ENCODE measurements at places on chromosomes 3 and 15.

DNA sequence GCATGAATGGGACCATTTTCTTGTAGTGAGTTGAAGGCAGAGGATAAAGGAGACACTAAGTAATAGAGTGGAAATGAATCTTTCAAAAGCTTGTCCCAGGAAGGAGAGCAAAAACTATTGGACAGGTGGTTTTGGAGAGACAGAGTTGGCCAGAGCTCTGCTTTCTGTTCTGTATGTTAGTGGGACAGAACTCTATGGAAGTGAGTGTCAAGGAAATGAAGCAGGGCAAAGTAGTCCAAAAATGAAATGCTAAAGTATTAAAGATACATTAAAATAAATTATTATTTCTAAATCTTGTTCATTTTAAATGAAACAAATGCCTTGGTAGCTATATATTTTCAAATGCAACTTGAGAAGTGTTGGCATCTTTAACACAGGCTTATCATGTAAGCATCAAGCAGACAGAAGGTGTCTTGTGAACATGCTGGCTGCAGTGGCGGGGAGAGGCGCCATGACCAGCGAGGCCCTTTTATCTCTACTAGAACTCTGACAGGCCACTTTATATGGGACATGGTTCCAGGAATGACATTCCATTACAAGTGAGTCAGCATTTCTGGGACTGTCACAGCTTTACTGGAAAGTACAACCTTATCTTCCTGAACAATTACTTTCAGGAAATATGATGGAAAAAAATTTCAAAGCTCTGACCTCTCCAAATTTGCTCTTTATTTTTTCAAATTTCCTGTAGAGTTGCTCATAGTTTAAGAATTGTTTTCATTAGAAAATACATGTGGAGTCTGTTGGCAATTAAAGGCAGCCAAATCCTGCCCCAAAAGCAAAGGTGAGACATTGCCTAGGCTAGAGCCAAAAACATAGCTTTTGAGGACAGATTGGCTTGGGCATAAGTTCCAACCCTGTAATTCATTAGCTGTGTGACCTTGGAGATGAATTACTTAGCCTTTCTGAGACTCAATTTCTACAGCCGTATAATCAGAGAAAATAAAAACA lies 106.5 kb downstream of the ECT2 start:
- no peak for DNase-seq

DNA sequence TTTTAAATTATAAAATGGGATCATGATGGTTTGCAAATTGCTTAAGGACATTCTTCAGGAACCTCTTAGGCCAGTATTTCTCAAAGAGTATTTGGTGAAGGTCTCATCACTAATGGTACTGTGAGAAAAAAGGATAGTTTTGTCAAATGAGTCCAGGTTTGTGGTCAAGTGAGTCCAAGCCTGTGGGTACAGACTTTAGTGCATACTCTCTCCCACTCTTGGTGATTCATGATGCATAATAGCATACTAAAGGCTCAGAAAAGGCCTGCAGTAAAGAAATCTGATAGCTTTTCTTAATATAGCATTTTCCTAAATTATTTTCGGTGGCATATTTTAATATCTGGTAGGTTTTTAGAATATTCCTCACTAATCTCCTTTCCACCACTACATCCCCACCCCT lies 20.0 kb downstream of the BOC start:
- DNase-seq: no peak

- no peak for DNase-seq
Observed at GRCh38 chr3:16136055-16136454, 38.4 kb upstream of the GALNT15 start.

DNA sequence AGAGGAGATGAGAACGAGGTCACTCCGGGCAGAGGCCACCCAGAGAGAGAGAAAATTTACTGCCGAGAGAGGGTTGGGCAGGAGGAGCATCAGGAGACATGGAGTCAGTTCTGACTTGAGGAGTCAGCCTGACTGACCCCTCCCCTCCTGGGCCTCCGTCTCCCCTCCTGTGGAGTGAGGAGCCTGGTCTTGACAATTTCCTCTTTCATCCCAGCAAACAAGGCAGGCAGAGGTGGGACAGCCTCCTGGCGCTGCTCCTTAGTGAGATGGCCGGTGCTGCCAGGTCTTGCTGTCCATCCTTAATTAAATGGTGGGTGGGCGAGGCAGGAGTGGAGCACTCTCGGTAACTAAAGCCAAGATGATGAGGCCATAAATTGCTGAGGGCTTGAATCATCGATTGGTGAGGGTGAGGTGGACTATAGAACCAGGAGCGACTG lies 60.6 kb downstream of the CYP11A1 start:
- no peak for DNase-seq

DNA sequence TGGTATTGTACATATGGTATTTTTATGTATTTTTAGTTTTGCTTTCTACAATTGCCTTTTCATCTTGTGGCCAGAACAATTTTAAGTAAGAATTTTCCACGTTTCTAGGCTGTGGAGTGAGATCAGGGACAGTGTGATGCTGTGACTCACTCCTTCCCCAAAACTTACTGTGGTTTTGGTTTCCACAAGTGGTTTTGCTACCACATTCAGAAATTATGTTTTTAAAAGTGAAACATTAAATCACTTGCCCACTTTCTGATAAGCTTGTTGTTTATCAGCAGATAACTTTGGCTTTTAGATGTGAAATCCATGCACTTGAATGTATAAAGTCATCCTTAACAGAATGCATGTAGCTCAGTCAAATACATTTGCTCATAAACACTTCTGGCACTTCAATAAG lies 192.2 kb upstream of the THRB start:
- no peak for DNase-seq

DNA sequence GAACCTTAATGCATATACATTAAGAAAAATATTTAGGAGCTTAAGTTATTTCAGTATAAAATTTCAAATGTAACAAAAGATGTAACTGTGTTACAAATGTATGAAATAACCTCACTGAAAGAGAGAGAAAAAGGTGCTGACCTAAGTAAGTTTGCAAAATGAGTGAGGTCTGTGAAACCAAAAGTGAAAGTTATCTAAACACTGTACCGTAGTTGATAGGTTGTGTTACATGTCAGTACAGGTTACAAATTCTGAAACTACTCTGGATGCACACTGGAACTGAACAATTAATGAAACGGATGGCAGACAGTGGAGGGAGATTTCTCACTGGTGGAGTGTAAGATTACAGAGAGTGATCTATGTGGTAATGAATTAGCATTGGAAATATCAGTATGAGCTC lies 420.7 kb downstream of the ZNF385D start:
- DNase-seq: no peak

DNA sequence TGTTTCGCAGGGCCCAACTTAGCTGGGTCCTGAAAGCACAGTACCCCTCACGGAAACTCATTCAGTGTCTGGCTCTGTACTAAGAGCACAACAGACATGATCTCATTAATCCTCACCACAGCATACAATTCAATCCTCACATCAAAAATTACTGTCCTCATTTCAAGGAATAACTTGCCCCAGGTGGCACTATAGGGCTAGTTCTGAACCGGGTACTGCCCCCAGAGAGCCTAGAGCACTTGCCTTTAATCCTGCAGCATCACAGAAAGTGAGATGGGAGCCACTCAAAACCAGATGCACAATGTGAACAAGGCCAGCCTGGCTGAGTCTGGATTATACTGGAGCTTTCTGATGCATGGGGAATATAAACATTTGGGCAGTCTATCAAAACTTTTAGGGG lies 122.6 kb downstream of the OSBPL10 start:
- DNase-seq: no peak

- DNase-seq: no peak
Observed at GRCh38 chr3:165347526-165347925, 151.3 kb upstream of the SLITRK3 start.

- no peak for DNase-seq
Observed at GRCh38 chr3:3636815-3637214, 162.4 kb upstream of the LRRN1 start.

DNA sequence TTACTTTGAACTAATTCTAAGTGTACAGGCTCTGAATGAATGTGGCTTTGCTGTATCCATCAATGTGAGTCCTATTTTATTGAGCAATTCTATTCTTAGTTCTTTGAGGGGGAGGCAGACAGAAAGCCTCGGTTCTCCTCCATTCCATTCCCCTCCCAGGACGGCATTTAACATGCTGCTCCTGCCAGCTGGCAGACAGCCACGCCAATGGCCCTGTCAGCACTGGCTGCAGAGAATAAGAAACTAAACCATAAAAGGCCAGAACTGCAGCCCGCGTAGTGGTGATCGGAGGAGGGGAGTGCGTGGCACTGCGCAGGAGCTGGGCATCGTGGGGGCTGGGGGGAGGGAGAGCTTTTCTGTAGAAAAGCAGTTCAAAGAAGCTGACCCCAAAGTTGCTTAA lies 76.0 kb upstream of the HACD2 start:
- DNase-seq: peak; percentile 63

- no peak for DNase-seq
Observed at GRCh38 chr3:122000936-122001605, 21.0 kb downstream of the ILDR1 start.

DNA sequence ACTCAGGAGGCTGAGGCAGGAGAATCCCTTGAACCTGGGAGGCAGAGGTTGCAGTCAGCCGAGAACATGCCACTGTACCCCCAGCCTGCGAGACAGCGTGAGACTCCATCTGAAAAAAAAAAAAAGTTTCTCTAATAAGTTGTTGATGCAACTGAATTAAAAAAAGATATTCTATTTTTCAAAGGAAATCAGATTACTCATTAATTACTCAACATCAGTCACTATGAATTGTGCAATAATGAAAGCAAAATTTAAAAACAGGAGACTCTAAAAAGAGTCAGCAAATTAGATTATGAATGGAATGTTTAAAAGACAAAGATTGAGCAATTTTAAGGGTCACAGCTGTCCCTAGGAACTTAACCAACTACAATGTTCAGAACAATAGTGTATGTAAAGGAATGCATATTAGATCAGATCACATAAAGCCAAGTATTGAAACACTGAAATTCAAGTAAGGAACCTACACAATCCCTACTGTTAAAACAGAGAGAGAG lies 60.2 kb upstream of the SLC4A7 start:
- no peak for DNase-seq

DNA sequence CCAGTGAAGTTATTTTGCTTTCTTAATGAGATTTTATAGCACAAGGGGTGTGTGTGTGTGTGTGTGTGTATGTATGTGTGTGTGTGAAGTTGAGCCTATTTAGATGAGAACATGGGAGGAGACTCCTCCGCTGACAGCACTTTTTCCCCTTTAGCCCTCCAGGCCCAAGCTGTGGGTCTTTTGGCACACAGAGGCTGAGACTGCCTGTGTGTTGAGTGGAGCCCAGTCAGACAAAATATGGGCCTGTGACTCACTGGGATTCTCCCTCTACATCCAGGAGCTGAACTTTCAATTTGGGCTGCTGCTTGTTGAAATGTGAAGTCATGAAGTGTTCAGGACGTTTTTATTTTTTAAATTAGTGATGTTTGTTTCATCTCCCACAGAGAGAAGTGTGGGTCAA lies 108.0 kb downstream of the MFSD1 start:
- no peak for DNase-seq

DNA sequence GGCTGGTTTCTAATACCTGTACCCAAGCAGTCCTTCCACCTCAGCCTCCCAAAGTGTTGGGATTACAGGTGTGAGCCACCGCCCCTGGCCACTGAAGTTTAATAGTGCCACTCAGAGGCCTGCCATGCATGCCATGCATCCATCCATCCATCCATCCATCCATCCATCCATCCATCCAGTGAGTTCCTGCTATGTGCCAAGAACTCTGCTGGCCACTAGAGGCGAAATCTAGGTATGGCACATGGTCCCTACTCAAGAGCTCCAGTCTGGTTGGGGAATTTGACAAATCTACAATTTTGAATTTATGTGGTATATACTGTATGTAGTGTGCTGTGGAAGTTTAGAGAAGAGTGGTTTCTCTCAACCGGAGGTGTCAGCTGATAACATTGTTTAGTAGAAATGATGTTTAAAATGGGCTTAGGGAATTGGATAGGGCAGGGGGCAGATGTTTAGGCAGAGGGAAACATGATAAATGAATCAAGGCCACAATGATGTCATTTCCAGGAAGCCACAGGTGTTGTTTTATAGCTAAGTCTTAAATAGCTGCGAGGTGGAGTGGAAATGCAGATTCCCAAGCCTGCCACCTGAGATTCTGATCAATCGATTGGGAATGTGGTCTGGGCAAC lies 384.4 kb upstream of the C2CD4B start:
- DNase-seq: no peak

DNA sequence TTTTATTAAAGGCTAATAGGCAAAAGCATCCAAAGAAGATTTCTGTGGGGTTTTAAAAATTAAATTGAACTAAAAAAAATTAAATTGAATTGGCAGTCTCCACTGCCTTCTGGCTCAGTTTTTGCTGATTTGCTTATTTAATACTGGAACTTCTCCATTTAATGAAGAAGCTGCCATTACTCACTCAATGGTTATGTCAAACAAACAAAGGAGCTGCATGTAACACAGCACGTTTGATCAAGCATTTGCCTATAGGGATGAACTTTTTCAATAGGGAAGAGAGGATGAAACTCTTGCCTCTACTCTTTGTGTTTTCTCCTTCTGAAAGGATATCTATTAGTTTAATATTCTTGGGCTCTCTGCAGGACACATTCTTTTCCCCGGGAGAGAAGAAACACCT lies 4.8 kb upstream of the HCLS1 start:
- no peak for DNase-seq

GRCh38 chr15:92009162-92009561 lies 155.7 kb downstream of the SLCO3A1 start:
- no peak for DNase-seq

DNA sequence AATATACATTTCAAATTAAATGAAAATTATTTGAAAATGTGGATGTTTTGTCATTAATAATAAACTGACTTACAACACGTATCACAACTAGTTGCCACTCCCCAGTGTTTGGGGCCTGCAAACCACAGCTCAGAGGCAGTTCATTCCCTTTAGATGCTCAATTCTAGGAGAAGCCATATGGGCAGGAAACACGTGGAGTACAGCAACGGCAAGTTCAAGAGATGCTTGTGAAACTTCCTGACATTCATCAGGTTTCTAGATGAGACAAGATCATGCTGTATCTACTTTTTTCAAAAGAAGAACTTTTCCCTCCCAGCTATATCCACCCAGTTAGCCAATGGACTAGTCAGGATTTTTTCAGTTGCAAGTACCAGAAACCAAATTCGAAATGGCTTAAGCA lies 17.6 kb upstream of the PLA2G4D start:
- no peak for DNase-seq

DNA sequence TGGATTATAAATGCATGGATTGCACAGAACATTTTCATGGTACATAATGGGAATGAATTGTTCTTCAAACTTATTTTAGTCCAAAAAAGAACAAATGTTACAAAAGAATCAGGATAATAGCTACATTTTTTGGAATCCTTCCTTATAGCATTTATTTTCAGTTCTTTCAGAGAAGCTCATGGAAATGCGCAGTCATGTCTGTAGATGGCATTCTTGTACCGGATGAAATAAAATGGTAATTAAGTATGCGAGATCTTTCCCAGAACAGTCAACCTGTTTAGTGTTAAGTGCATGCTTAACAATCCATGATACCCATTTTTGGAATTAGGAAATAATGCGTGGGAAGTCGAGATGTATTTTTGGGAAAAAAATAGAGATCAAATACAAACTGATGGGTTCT lies 38.2 kb upstream of the GOLGA8B start:
- no peak for DNase-seq

DNA sequence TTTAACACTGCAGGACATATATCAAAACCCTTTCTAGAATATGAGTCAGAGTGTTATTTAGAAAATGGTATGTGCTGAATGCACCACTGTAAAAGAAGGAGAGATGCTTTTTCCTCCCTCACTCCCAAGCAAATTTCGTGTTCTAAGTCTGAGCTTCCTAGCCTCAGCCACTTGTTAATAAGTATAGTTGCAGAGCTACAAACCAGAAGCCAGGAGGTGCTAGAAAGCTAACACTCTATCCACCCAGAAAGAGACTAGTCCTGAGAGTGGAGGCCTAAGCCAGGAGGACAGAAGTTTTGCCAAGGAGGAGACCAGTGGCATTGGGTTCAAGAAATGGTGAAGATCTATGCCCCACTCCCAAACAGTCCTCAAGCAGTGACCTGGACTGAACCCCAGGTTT lies 40.5 kb upstream of the GYG1 start:
- no peak for DNase-seq
